ENCODE measurements at places on chromosomes 1 and 21. TPM values are rescaled to one million over a fixed set of nuclear protein-coding genes. Genes with fewer than 3 reads are reported as not detected.

S100A9 gene
- total RNA-seq = 4.2 TPM

GRCh38 chr1:8472668-8473067 is 154.8 kb downstream of the SLC45A1 start:
- H3K4me1 ChIP-seq = peaks cover 20% of the 10 kb centered on the region
- no peak overlapping the region for H3K27ac ChIP-seq
- H3K36me3 ChIP-seq = peaks cover 2% of the 10 kb centered on the region
- H3K27me3 ChIP-seq = no peaks in the 10 kb centered on the region
- H3K4me3 ChIP-seq = no peak overlapping the region
- DNase-seq = peak; percentile 65

DNA sequence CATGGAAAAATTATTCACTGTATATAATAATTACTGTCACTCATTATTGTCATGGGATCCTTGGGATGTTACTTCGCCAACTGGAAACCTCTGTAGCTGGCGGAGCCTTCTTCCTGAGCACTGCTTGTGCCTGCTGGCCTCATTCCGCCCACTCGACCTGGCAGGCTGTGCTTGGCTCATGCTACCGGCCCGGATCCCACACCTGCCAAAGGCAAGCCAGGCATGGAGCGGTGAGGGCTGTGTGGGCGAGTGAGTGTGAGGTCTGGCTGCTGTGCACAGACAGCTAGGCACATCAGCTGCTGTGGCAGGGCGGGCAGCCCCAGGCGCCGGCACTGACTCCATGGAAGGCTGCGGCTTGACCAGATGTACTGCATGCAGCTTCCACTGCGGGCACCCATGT is 78.4 kb downstream of the DISP1 start:
- H3K4me1 ChIP-seq = no peaks in the 10 kb centered on the region
- H3K27ac ChIP-seq = no peak overlapping the region
- no peak overlapping the region for H3K4me3 ChIP-seq
- no peak for DNase-seq
- H3K36me3 ChIP-seq = no peaks in the 10 kb centered on the region

- H3K36me3 ChIP-seq = no peaks in the 10 kb centered on the region
- no peak for DNase-seq
- no peaks in the 10 kb centered on the region for H3K4me1 ChIP-seq
- H3K27ac ChIP-seq = no peak overlapping the region
- H3K4me3 ChIP-seq = no peak overlapping the region
- no peaks in the 10 kb centered on the region for H3K27me3 ChIP-seq
These were observed 189.6 kb downstream of the TGFBR3 start for GRCh38 chr1:91696321-91696720.

DNA sequence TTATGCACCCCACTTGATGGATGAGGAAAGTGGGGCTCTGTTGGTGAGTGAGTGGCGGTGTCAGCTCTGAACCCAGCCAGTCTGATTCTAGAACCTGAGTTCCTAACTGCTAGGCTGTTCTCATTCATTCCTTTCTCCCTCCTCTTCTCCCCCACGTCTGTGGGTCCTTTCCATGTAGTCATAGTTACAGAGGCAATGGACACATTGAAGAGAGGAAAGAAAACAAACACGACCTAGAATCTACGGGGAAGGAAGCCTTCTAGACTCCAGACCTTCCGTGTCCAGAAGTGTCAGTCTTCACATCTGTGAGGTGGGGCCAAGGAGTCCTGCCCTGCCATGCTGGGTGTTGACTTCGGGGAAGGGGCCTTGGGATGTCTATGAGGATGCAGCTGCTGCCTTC is 115.8 kb upstream of the WNT4 start:
- no peak for DNase-seq
- no peaks in the 10 kb centered on the region for H3K36me3 ChIP-seq
- H3K27me3 ChIP-seq = no peaks in the 10 kb centered on the region
- H3K4me1 ChIP-seq = peaks cover 10% of the 10 kb centered on the region
